Activated T-cell treated with anti-CD3 and anti-CD28 coated beads, Interleukin-2, amount 50 U/mL, for 48 hours (primary cell): ENCODE measurements at places on chromosomes 7 and 10.

- DNase-seq = no peak
Measured at GRCh38 chr10:100208276-100208675, 21.1 kb downstream of the CHUK start.

DNA sequence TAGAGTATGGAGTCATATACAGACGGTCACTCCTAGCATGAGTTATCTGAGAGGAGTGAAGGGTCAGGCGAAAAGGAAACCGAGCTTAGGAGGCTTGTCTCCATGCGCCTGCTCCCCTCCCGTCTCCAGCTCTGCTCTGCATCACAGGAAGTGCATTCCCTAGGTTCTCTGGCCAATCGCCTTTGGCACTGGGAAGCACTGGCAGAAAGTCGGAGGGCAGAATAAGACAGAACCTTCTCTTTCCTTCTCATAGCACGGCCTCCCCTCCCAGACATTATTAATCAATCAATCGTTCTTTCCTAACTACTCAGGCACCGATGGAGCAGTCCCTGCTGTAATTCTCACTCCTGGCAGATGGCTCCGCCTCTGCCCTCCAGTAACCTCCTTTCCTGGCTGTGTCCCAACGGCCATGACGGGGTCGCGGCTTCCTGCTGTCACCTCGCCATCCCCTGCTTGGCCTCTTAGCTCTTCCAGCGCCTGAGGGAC lies 177.1 kb downstream of the FRMD4A start:
- DNase-seq = no peak

GRCh38 chr7:138481447-138482380 lies 21.7 kb downstream of the TRIM24 start:
- no peak for DNase-seq

DNA sequence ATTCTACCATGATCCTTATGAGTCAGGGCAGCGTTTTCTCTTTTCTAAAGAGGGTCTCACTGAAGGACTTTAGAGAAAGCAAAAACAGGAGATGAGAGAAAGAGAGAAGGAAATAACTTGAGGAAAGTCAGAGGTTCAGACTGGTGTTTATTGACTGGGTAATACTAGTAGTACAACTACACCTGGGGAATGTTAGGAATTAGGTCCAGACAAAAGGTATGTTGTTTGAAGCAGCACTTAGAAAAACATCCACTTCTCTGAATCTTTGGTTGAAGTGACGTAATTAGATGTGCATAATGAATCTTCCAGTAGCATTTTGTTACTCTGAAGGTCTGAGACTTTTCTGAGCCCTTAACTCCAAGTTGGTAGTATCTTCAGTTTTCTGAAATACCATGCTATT lies 380.3 kb upstream of the LRGUK start:
- DNase-seq = no peak

GRCh38 chr7:107501593-107501992 lies 31.7 kb downstream of the GPR22 start:
- DNase-seq = no peak

- DNase-seq = no peak
Measured at GRCh38 chr7:31991846-31992245, 78.4 kb downstream of the PDE1C start.

GRCh38 chr7:81150951-81151361 lies 232.1 kb upstream of the SEMA3C start:
- no peak for DNase-seq

- DNase-seq = no peak
Measured at GRCh38 chr7:11589251-11589650, 242.7 kb downstream of the THSD7A start.

- DNase-seq = no peak
Measured at GRCh38 chr10:75091146-75091545, 20.3 kb upstream of the SAMD8 start.

DNA sequence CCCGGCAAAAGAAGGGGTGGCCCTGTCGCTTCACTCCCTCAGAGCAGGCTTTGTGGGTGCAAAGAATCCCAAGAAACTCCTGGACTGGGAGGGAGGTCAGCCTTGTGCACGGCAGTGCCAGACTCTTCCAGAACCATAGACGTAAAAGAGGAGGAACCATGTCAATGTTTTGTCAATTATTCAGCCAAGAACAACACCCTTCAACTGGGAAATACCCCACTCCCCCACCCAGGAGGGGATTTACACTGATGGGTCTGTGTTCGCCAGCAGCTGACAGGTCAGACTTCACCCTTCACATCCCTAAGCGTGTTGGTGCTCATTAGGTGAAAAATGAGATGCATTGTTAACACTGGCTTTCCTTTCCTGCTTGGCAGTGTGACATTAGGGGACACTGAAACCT lies 116.8 kb upstream of the BMPER start:
- DNase-seq = no peak

- DNase-seq = no peak
Measured at GRCh38 chr10:93498166-93498565, 1.8 kb downstream of the CEP55 start.

- DNase-seq = no peak
Measured at GRCh38 chr7:134784251-134785049, 5.0 kb downstream of the CALD1 start.

- DNase-seq = no peak
Measured at GRCh38 chr10:132377326-132377725, 19.7 kb upstream of the PWWP2B start.

- DNase-seq = no peak
Measured at GRCh38 chr7:79096361-79096805, 357.1 kb downstream of the MAGI2 start.

GRCh38 chr7:150378115-150378852 lies 846 bp upstream of the ZNF775 start:
- peak; percentile 56 for DNase-seq

GRCh38 chr10:107814865-107815487 lies 650.5 kb upstream of the SORCS1 start:
- no peak for DNase-seq

DNA sequence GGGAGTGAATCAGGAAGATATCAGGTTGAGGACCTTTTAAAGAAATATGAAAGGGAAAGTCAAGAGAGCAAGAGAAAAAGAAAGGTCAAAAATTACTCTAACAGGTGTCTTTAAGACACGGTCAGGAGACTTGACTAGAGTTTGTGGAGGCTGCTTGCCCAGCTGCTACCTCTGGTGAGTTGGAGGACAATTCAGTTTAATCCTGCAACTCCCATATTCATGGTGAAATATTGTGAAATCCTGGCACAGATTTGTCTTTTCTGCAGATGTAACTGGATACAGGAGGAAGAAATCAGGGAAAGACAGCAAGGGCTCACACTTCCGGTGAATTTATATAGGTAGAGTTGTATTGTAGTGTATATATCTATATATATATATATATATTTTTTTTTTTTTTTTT lies 93.5 kb downstream of the AKAP9 start:
- DNase-seq = no peak

- no peak for DNase-seq
Measured at GRCh38 chr10:123965973-123966895, 74.6 kb upstream of the CPXM2 start.

DNA sequence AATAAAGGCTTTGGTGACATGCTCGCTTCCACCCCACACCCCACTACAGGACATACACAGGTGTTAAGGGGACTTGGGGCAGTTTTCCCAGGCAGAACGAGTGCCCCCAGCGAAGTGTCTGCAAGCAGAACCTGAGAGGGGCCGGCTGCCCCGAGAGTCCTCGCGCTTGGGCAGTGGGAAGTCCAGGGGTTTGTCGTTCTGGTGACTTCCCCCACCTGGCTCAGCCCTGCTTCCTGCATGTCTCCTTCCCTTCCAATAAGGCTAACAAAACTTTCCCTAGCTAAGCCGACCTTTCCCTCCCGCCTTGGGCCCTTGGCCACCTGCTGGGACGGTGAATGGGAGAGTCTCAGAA lies 916 bp downstream of the VWA2 start:
- no peak for DNase-seq

GRCh38 chr10:46245381-46245900 lies 41.4 kb upstream of the ANTXRL start:
- peak; percentile 1 for DNase-seq

GRCh38 chr7:49099587-49100326 lies 175.4 kb downstream of the CDC14C start:
- no peak for DNase-seq

DNA sequence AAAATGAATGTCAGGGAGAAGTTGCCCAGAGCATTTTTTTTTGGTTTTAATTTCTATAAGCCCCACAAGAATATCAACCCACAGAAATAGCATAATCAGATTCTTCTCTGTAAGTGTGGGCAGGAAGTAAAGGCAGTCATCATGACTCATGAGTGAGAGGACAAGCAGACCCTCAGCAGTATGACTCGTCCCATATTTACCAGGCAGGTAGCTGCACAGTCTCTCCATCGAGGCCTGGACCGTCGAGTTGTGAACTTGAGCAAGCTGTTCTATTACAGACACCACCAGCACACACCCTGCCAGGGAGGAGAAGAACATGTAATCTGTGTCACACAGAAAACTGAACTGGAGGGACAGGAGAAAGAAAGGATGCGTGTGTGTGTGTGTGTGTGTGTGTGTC lies 37.8 kb downstream of the AOAH start:
- peak; percentile 77 for DNase-seq

- no peak for DNase-seq
Measured at GRCh38 chr7:47948141-47948790, at the start of gene PKD1L1. Gene PKD1L1 (minus strand): TSS chr7:47948466. CDS start chr7:47948440, 26 bp downstream.

DNA sequence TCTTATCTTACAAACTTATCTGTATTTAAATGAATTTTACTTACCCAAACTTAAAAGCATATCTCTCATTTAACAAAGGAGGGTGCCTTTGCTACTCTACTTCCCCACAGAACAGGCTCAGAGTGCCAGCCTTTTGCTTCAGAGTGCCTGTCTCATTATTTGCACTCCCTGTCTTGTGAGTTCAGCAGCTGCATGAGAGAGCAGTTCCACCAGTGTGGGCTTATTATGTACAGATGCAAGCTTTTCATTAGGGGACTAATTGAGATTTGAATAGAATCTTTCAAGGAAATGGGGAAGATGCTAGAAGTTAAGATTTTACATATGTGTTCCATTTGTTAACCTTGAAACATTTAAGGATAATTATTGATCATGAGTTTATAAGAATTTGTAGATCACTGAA lies 310.2 kb upstream of the LRRN3 start:
- no peak for DNase-seq

DNA sequence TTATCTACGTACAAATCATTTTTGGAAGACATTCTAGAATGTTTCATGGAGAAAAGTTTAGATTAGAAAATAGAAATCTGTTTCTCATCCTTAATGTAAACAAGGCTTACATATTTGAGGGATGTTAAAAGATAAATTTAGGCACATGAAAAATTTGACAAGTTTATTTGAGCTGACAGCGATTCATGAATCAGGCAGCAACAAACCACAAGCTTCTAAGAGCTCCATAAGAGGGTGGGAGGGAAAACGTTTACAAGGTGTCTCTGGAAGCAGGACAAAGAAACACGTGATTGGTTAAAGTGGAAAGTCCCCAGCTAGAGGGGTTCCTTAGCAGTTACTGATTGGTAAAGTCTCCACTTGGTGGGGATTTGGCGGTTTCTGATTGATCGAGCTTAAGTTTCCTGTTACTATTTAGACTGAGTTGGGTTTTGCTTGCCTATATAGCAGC lies 228.9 kb upstream of the PITRM1 start:
- DNase-seq = no peak

- no peak for DNase-seq
Measured at GRCh38 chr7:76211216-76211615, 9.5 kb downstream of the SRRM3 start.

- no peak for DNase-seq
Measured at GRCh38 chr10:22486431-22486830, 141.1 kb downstream of the SPAG6 start.

DNA sequence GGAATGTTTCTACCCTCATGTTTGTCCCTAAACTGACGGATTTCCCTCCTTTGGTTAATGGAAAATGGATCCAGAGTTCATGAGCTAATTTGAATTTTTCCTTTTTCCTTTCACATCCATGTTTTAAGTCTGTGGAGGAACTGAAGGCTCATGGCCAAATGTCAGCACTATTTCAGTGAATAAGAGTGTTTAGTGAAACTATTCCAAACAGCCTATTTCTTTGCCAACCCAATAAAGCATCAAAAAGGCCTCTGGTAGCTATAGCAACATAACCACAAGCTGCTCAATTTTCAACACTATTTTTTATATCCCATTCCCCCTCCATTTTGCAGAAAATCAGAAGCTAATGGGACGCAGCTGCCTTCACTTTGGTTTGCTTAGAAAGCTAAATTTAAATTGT lies 1454.1 kb downstream of the GATA3 start:
- DNase-seq = no peak
